ENCODE measurements at places on chromosomes 12 and 14.

DNA sequence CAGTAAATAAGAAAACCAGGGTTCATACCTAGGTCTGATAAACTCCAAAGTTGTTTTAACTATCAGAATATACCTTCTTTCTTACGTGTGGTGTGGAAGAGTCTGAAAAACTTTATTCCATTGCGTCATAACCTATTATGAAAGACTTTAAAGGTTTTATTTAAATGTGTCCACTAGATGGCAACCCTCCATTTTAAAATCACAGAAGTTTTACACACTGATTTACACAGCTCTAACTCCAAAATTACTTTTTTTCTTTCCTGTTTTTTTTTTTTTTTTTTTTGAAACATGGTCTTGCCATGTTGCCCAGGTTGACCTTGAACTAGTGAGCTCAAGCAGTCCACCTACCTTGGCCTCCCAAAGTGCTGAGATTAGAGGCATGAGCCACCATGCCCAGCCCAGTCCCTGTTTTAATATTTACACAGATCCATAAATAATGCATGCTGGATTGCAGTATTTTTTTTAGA, 17.3 kb upstream of the TMPRSS12 start:
- DNase-seq, result peak; percentile 88

DNA sequence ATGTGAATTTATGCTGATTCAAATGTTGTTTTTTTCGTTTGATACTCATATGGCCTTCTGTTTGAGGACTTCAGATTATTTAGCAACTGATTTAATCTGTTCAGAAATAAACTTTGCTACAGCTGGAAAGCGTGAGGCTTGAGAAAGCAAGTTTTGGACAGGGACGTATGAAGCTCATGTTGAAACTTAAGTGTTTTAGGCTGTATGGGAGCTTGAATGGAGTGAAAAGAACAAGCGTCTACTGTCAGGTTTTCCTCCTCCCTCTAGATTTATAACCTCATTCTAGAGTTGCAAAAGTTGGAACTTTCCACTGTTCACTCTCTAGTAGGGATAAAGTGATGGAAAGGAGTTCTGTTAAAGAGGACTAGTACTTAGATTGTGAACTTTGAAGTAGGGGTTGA, 1.0 kb downstream of the PRPF39 start:
- peak; percentile 50 for DNase-seq

GRCh38 chr14:95195031-95195430, 37.7 kb upstream of the DICER1 start:
- no peak for DNase-seq

DNA sequence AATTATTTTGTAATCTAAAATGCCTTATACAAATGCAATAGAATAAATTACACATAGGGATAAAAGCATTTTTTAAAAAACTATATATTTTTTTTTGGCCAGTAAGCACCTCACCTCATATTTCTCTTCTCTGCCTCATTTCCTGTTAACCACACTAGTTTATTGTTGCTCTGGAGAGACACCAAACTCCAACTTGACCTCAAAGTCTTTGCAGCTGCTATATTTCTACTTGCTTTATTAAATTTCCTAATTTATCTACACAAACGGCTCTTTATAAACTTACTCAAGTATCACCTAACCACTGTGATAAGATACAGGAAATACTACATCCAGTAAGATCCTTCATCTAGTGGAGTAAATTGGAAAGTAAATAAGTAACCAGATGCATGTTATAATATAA, 622.3 kb downstream of the C12orf50 start:
- DNase-seq, result no peak

DNA sequence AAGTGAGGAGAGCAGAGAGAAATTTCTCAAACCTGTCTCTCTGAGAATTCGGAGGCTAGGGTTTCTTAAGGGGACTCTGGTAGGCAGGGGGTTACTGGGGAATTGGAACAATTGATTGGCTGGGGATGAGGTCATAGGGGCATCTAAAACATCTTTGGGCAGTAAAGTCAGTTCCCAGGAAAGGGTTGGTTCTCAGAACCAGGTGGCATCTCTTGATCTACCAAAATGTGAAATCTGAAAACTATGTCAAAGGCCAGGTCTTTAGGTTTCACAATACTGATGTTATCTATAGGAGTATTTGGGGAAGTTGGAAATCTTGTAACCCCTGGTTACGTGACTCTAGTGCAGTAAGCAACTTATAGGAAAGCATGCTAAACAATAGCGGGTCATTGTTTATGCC, 6.9 kb downstream of the C12orf75 start:
- peak; percentile 77 for DNase-seq

GRCh38 chr12:120150919-120151525, 34.5 kb upstream of the RAB35 start:
- no peak for DNase-seq

DNA sequence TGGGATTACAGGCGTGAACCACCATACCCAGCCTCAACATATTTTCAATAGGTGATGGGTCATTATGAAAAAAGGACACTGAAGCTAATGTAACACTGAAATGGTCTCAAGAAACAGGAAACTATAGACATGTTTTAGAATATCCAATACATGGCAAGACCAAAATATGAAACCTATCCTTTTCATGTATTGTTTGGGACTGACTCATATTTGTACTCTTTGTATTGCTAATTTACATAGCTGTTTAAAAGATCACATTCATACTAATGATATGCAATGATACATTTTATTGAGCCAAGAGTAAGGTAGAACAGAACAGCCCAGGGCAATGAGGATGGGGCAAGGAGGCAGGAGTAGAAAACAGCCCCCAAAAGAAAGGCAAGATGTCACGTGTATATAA, 32.6 kb downstream of the RESF1 start:
- DNase-seq, result no peak

DNA sequence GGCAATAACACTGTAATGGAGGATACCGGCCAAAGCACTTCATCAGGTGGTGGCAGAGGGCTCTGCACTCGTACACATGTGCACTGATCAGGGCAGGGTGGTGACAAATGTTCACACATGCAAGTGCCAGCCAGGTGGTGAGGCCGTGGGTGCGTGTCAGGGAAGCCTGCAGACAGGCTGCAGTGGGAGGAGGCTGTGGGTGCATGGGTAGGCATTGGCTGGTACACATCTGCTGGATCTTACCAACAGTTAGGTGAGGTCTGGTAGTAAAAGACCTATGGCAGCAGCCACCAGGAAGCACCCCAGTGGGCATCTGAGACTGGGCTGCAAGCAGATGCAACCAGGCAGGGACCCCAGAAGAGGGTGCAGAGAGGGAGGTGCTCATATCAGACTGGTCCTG, 65.3 kb downstream of the PDE6H start:
- no peak for DNase-seq

GRCh38 chr12:69524755-69525469, 54.7 kb downstream of the FRS2 start:
- DNase-seq, result no peak

- no peak for DNase-seq
Observed at GRCh38 chr12:15699886-15700285, 89.3 kb downstream of the EPS8 start.

GRCh38 chr14:105275267-105275946, 25.4 kb downstream of the BRF1 start:
- DNase-seq, result no peak

DNA sequence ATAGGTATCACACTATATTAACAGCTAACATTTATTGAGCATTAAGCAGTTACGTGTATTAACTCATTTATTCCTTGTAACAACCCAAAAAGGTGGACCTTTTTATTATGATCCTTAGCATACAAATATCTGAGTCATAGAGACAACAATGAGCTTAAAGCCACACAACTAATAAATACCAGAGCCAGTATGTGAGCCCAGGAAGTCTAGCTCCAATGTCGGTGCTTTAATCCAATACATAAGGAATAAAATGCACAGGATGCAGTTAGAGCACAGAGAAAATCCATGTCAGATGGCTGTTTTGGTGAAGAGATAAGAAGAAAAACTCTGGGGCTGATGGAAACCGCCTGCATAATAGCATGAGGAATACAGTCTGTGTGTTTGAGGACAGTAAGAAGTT, 888.6 kb downstream of the TMTC2 start:
- no peak for DNase-seq

- peak; percentile 93 for DNase-seq
Observed at GRCh38 chr12:6038160-6038559, 86.3 kb downstream of the VWF start.

DNA sequence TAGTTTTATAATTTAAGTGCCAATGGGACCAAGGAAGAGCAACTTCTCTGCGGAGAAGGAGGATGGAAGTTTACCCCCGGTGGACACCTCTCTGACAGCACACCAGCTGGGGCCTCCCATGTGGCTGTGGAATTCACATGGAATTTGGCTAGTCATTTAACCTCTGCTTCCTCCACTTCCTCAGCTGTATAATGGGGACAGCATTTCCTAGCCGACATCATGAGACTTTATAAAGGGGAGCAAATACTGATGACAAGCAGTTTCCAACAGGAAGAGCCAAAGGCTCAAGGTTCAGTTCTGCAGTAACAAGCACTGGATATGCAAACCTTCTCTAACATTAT, 7.5 kb downstream of the DUSP6 start:
- DNase-seq, result no peak

- no peak for DNase-seq
Observed at GRCh38 chr12:86659985-86660384, 403.8 kb upstream of the MGAT4C start.

DNA sequence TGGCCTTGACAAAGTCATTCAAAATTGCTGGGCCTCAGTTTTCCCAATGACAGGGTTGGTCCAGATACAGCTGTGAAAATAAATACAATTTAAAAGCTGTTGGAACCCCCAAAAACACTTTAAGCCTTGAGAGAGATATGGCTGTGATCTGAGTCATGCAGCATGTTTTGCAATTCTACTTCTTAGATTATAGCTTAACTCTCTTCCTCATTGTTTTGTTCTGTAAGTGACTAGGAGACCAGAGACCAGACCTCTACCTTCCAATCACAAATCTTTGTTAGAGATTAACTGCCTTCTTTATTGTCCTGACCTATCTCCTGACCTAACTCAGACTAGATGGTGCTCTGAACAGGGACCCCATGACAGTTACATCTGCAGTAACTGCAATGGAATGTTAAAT, 198.1 kb downstream of the STXBP6 start:
- DNase-seq, result peak; percentile 56

DNA sequence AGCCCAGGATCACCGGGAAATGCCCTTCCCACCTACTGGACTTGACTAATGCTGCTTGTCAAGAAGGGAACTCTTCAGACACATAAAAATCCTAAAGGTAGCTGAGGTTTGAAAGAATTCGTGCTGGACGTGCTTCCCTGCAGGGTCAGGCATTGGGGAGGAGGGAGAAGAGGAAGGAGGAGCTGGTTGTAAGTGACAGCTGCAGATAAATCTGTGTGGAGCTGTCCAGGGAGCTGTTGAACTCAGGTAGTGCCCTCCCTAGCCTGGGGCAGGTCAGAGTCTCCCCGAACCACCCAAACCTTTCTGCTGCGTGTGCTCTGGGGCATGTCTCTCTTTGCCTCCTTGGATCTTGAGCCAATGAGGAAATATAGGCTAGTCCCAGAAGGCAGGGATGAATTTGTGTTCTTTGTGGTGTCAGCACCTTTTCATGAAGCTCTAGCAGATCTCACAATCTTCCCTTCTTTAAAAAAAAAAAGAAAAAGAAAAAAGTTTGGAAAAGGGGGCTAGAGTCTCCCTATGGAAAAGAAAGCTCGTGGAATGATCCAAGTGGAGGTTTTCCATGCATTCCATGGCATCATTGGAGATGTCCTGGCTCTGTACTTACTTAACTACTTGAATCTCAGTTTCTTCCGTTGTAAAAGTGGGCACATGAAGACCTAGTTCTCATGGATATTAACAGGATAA, 23.6 kb upstream of the FOS start:
- DNase-seq, result no peak

DNA sequence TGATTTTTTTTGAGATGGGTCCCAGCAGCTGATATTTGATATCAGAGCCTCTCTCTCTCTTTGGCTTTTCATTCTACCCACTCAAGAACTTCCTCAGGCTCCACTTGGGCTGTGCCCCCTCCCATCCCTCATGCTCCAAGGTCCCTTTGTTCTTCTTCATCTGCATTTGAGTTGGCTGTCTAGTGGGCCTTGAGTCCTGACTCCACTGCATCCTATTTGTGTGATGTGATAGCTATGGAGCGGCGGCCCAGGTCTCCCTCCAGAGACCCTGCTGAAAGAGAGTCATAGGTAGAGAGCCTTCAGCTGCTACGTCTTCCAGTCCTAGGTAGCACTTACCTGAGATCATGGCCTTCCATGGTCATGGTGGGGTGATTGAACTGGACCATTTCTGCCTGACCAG, 123.1 kb upstream of the VRK1 start:
- DNase-seq, result no peak

DNA sequence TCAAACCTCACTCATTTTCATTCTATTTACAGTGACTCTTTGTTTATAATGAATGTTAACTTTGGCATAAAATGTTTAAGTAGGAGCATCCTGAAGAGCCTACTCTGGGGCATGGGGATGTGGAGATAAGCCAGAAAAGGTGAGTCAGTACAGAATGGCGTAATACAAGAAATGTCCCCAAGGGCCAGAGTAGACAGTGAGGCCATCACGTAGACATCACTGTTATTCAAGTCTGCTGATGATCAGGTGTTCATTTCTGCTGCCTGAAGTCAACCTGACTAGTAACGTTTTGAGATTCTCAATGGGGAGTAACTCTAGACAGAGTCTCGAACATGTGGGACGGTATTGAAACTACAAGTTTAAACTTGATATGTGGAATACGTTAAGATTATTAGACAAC, 47.6 kb upstream of the PKP2 start:
- DNase-seq, result no peak

DNA sequence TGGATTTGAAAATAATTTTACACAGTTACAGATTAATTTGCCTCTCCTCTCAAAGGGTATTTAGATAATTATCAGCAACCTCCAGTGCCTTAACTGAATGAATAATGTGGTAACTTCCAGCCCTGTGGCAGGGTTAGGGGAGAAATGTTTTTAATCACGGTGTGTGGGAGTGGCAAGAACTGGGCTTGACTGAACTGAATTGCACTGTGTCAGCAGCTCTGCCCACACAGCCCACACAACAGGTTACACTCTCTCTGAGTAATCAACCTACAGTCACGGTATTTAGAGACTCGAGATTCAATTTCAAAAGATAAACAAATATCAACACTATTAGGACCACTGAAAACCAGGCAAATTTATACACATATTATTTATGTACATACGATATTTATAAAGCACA, 198.5 kb downstream of the KCNC2 start:
- DNase-seq, result no peak

GRCh38 chr12:48866052-48866711, 512 bp upstream of the RND1 start:
- no peak for DNase-seq

DNA sequence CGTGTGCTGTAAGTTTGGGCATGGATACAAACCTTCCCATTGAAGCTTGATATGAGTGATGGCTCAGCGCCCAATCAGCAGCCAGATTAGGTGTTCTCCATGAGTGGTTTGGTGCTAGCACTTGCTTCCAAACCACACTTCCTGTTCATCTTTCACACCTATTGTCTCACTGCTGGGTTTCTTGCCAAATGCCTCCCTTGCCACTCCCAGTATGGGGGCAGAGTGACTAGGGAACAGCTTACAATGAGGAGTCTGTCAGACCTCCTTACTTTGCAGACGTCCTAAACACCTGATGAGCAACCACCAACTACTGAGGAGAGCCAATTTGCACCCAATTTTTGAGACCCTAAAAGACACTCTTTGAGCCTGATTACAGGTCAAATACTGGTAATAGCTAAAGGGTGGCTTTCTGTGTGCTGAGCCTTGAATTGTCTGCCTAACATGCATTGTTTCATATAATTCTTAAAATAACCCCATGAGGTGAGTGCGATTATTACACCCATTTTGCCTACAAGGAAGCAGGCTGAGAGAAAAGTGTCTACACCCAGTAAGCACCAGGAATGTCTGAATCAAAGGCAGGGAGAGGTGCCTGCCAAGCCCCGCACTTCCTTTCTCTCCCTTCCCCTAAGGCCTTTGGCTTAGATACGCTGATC, 48.4 kb upstream of the FOS start:
- DNase-seq, result peak; percentile 66

GRCh38 chr14:97709552-97709951, 912.4 kb downstream of the VRK1 start:
- DNase-seq, result no peak

Measured in hematopoietic multipotent progenitor cell treated with erythropoietin and hydrocortisone succinate and interleukin-3 and kit ligand, for 4 days (in vitro differentiated cells).